ENCODE measurements at places on chromosomes 4 and X.

- peak; percentile 46 for DNase-seq
These were observed 1.1 kb upstream of the AP1S2 start for GRCh38 chrX:15855568-15856221.

DNA sequence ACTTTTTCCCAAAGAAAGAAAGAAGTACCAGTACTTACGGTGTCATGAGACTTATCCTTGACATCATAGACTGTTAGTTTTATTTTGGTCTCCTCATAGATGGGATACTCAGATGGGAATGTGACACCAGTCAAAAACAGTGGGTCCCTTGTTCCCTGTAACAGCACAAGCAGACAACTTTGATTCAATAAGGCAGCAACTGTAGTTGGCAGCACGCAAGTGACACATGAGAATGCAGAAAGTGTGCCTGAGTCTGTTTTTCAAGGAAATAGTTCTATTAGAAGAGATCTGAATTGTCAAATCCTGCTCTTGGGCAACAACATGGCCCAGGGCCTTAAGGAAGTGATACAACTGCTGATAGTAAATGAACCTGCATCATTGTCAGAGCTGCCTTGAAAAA lies 443.2 kb downstream of the INPP4B start:
- DNase-seq = peak; percentile 43

DNA sequence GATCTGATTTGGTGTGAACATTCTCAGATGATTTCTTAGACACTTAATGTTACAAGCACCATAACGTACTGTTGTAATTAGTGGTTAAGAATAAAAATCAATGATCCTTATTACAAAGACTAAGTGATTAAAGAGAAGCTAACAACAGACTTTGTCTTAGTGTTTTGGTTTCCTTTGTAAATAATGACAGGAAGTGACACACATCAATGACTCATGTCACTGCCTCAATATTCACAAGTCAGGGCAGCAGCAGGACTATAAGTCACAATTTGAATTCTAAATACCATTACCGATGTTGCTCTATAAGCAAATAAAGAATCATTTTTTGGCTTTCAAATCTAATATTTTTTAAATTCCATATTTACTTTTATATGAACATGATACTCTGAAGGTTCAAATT lies 115.8 kb upstream of the FAT4 start:
- DNase-seq = peak; percentile 0

- DNase-seq = peak; percentile 81
These were observed 93.7 kb upstream of the TRPC3 start for GRCh38 chr4:122045533-122045932.

DNA sequence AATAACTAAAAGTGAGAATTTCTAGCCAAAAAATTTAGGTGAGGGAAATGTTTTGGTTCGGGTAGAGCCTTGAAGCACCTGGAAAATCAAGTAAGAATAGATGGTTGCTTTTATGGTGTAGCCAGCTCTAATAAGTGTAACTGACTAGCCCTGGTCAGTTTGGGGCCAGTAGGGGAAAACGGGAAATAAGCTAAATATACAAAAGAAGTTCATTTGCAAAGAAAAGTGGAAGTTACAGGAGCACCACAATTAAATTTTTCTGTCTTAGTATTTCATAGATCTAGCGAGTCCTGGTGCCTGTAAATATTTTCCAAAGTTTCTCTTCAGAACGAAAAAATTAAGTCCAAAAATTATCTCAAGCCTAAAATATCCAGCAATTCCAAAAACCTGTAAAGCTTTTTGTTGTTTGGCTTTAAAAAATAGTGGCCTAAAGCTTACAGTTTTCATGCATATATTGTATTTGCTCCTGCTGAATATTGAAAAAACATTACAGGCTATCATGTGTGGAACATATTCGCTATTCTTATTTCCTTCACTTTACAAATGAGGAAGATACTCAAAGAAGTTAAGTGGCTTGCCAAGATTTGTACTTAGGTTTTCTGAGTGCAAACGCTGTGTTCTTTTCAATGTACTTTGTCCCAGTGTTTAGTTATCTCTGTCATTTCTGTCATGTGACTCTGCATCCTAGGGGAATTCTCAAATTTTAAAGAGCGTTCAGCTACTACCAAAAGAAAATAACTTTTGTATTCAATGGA lies 7.3 kb upstream of the PTPN13 start:
- peak; percentile 14 for DNase-seq

- DNase-seq = peak; percentile 70
These were observed 53.9 kb downstream of the ENPP6 start for GRCh38 chr4:184163813-184164212.

- DNase-seq = peak; percentile 30
These were observed 42.9 kb downstream of the APOO start for GRCh38 chrX:23864742-23865326.

DNA sequence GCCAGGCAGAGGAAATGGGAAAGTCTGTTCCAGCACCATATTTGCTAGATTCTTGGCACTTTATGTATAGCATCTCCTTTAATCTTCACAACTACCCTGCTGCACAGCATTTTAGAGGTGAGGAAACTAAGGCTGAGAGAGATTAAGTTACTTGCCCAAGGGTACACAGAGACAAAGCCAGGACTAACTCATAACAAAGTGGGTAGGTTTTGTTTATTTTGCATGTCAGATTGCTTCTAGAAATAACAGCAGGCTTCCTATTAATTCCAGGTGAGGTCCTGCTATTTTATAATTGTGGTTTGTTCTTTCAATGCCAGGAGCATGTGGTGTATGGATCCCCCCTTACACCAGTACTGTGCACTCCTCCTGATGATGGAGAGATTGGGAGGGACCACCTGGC lies 15.0 kb downstream of the TCEANC start:
- no peak for DNase-seq

DNA sequence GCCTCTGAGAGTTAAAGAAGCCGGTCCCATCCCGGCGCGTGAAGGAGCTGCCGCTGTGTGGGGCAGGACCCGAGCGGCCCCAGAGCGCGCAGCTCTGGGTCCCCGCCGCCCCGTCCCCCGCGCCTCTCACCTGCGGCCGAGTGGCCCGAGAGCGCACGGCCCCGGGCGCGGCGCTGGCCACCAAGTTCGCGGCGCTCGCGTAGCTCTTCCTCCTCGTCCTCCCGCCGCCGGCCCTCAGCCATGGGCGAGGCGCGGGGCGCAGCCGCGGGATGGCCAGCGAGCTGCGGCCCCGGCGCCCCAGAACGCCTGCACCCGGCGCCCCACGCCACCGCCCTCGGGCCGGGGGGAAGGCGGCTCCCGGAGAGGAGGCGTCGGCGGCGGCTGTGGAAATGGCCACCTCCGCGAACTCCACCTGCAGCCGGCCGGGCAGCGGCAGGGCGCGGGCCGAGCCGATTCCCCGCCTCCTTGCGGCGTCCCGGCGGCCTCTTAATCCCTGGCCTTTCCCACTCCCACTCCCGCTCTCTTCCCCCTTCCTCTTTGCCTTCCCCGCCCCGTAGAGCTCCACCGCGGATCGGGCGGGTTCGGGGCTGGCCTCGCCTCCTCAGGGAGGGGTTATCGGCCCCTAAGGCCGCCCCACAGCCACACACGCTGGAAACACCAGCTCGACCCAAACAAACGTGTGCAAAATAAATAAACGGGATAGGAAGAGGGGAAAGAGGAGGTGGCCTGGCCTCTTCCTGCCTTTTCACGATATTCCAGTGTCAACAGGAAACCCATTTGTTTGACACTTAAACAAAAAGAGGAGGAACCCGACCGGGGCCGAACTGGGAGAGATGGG lies at the start of gene SH3D19:
TSS of gene SH3D19 (minus strand) at position 495 of the 838 bp plus-strand sequence. CDS start at position 242, 253 bp downstream.
- peak; percentile 7 for DNase-seq

- DNase-seq = no peak
These were observed 451.7 kb upstream of the PITX2 start for GRCh38 chr4:111074523-111075114.

DNA sequence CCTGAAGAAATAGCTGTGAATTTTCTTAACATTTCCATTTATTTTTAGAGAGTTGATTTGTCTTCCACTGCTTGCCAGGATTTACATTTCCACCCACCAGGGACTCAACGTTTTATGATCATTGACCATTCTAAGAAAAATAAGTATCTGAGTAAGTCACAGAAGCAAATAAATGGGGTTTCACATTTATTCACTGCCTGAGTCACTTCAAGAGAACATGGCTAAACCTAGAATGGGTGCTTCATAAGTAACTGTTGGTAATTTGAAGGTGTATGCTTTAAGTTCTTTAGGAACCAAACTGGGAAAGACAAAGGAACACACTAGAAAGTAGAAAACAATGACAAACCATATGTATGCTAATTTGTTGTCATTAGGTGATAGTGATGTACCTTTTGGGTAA lies 43.2 kb upstream of the GRIA3 start:
- no peak for DNase-seq

- DNase-seq = peak; percentile 18
These were observed 1.5 kb upstream of the NR3C2 start for GRCh38 chr4:148443512-148444295.

DNA sequence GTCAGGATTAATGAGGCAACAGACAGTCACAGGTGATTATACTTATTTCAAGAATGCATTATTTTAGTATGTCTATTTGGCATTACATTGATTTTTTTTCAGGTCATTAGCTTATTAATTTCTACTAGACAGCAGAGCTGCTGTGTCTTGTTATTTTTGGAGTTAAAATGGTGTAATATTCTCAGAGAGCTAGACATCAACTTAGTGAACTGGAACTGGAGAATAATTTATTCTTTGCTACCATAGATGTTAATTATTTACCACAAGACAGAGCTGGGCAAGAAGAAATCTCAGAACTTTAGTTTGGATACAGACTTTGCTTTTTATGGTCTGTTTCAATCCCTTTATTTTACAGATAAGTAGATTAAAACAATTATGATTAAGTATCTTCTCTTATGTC lies 10.2 kb upstream of the HPGD start:
- no peak for DNase-seq

GRCh38 chr4:153116291-153116680 lies 88.0 kb upstream of the TRIM2 start:
- no peak for DNase-seq

GRCh38 chr4:19725130-19725529 lies 526.6 kb upstream of the SLIT2 start:
- no peak for DNase-seq

- no peak for DNase-seq
These were observed 2.0 kb downstream of the TMEM165 start for GRCh38 chr4:55397520-55398321.

DNA sequence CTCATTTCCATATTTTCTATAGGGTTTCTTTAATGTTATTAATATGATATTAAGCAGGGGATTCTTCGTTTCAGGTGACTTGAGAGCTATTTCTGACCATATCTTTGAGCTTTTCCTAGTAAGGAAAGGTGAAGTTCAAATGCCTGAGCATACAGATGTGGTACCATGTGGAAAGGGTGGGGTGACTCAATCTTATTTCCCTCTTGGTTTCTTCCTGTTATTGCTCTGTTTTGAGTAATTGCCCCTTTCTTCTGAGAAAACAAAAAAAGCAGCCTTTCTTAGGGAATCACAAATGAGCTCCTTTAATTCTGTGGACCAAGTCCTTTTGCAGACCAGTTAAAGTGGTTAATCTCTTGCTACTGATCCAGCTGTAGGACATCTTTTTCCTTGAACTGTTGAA lies 41.0 kb upstream of the AGA start:
- DNase-seq = no peak

DNA sequence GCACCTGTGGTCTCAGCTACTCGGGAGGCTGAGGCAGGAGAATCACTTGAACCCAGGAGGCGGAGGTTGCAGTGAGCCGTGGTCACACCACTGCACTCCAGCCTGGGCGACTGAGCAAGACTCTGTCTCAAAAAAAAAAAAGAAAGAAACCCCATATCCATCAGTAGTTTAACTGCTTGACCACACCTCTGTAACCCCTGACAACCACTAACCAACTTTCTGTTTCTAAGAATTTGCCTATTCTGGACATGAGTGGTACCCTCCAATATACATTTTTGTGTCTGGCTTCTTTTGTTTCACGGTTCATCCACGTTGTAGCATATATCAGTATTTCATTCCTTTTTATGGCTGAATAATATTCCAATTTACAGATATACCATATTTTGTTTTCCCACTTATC lies 9.1 kb downstream of the PPAT start:
- no peak for DNase-seq

DNA sequence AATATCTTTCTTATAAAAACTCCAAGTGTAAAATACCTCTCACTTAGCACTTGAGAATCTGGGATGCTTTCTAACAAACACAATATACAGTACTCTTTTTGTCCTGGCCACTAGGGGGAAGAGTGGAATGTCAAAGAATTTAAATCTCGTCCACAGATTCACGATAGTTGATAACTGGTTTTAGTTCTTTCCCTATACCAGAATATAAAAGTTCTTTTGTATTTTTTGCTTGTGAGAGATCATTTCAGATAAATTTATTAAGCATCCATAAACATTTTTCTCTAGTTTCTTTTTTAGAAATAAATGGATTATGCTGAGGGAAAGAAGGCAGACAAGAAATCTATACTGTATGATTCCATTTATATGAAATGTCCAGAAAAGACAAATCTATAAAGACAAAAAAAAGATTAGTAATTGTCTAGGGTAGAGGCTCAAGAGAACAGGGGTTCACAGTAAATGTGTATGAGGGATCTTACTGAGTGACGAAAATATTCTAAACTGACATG lies 50.4 kb downstream of the MGARP start:
- DNase-seq = peak; percentile 79

DNA sequence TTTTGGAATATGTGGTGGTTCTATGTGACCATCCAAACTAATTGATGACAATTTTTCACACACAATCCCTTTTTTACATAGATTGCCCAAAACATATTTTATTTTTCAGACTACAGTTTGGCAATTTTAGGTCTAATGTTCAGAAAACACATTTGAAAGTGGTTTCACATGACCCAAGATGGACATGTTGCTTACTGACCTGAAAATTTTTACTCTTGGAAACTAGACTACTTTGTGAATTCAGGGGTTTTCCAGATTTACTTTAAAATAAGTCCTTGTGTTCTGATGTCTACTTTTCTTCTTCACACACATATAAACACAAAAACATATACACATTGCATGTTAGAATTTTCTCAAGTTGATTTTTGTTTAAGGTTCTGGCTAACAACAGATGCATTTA lies 79.5 kb downstream of the HMGB2 start:
- no peak for DNase-seq

DNA sequence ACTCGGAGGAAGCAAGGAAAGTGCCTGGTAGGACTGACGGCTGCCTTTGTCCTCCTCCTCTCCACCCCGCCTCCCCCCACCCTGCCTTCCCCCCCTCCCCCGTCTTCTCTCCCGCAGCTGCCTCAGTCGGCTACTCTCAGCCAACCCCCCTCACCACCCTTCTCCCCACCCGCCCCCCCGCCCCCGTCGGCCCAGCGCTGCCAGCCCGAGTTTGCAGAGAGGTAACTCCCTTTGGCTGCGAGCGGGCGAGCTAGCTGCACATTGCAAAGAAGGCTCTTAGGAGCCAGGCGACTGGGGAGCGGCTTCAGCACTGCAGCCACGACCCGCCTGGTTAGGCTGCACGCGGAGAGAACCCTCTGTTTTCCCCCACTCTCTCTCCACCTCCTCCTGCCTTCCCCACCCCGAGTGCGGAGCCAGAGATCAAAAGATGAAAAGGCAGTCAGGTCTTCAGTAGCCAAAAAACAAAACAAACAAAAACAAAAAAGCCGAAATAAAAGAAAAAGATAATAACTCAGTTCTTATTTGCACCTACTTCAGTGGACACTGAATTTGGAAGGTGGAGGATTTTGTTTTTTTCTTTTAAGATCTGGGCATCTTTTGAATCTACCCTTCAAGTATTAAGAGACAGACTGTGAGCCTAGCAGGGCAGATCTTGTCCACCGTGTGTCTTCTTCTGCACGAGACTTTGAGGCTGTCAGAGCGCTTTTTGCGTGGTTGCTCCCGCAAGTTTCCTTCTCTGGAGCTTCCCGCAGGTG lies 637 bp downstream of the AR start:
- DNase-seq = peak; percentile 28

- no peak for DNase-seq
These were observed 4.8 kb downstream of the ARX start for GRCh38 chrX:25010784-25011588.

GRCh38 chr4:113561758-113562157 lies 199.8 kb downstream of the CAMK2D start:
- no peak for DNase-seq
